Stimulated activated CD4-positive, alpha-beta T cell treated with anti-CD3 and anti-CD28 coated beads, Interleukin-2, amount 100 ng/mL, for 24 hours (primary cell): ENCODE measurements at places on chromosomes 2 and 18.

- no peak for DNase-seq
Observed at GRCh38 chr2:197261808-197262226, 48.8 kb downstream of the ANKRD44 start.

DNA sequence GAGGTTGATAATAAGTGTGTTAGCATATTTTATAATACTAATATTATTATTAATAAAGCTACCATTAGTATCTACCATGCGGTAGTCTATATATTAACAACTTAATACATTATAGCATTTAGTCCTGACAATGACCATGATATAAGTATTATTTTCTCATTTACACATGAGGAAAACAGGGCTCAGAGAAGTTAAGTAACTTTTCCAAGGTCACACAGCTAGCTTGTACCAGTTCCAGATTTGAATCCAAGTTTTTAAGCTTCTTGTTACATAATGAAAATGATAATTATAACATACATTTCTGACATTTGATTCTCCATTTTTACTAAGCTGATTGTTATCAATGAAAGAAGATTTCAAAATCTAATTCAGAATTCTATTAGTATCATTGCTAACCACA is 310.6 kb downstream of the AGPS start:
- no peak for DNase-seq

- DNase-seq = no peak
Observed at GRCh38 chr18:27863780-27864430, 313.0 kb downstream of the CDH2 start.

- DNase-seq = no peak
Observed at GRCh38 chr2:149871091-149871885, 283.7 kb upstream of the MMADHC start.

GRCh38 chr2:53787614-53788289 is 908 bp downstream of the ERLEC1 start:
- no peak for DNase-seq

GRCh38 chr2:43217228-43218154 is 8.9 kb downstream of the ZFP36L2 start:
- no peak for DNase-seq

- no peak for DNase-seq
Observed at GRCh38 chr2:212811036-212811805, 272.6 kb upstream of the ERBB4 start.

GRCh38 chr18:9429662-9429993 is 45.7 kb upstream of the RALBP1 start:
- DNase-seq = no peak

GRCh38 chr2:225378984-225379383 is 20.5 kb upstream of the NYAP2 start:
- no peak for DNase-seq

GRCh38 chr2:233551491-233551890 is 15.1 kb downstream of the USP40 start:
- no peak for DNase-seq

- peak; percentile 28 for DNase-seq
Observed at GRCh38 chr2:173978447-173978846, 13.3 kb upstream of the SP3 start.

DNA sequence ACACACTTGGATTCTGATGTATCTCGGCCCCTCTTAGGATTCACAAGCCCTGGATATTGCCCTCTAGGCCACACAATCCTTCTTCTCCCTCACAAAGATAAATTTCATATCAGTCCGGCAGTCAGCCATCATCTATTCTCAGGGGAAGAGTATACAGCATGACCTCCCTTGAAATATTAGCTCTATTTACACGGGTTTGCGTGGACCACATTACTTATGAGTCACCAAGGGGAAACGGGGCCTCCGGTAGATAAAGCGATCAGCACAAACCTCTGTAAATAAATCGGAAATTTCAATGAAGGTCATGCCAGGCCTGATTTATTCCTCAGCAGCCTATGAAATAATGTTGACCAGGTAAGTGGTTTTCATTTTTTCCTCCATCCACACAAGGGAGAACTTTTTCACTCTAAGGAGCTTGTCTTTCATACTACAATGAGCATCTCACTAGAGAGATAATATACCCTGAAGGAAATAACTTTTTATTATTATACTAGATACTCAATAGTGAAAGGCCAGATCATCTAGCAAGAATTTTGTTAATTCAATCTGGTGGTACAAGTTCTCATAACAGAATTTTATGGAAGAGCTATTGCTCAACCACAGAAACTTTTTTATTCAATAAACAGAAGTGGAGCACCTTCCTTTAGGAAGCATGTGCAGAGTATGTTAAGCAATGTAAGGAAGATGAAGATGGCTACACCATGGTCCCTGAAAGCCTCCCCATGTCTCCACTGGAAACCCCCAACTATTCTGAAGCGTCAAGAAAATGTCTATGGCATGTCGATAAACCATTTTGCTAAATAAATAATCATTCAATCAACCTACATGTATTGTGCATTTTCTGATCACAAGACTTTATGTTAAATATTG is 125.2 kb upstream of the PIK3C3 start:
- no peak for DNase-seq

GRCh38 chr2:98560256-98560771 is 48.0 kb downstream of the COA5 start:
- no peak for DNase-seq

- DNase-seq = no peak
Observed at GRCh38 chr2:20552847-20553246, 98.1 kb downstream of the HS1BP3 start.

GRCh38 chr2:199734651-199735050 is 116.3 kb downstream of the FTCDNL1 start:
- no peak for DNase-seq

DNA sequence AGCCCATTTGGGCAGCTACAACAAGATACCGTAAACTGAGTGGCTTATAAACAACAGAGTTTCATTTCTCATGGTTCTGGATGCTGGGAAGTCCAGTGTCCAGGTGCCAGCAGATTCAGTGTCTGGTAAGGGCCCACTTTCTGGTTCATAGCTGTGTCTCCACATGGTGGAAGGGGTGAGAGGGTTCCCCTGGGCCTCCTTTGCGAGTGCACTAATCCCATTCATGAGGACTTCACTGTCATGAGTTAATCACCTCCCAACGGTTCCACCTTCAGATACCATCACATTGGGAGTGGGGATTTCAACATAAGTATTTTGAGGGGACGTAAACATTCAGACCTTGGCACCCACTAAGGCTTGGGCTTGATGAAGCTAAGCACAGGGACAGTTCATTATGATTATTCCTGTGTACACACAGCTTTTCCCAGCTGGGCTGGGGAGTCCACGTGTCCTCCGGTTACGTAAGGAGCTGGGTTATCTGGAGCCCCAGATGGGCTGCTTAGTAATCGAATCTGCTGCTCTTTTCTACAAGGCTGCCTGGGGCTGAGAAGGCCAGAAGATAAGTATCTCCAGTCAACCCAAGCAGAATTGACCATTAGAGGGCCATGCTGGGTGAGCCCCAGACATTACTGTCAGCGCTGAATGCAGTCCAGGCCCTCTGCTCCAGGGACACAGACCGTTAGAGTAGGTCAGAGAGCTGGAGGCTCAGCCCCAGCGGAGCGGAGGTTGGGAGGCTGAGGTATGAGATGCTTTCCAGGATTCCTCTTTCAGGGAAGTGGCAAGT is 42.7 kb downstream of the EPAS1 start:
- DNase-seq = no peak

- DNase-seq = peak; percentile 21
Observed at GRCh38 chr2:226799976-226800940, 638 bp upstream of the IRS1 start.

- DNase-seq = no peak
Observed at GRCh38 chr2:224747765-224748164, 31.6 kb upstream of the CCDC195 start.

GRCh38 chr18:49591775-49592174 is 29.9 kb downstream of the LIPG start:
- no peak for DNase-seq

DNA sequence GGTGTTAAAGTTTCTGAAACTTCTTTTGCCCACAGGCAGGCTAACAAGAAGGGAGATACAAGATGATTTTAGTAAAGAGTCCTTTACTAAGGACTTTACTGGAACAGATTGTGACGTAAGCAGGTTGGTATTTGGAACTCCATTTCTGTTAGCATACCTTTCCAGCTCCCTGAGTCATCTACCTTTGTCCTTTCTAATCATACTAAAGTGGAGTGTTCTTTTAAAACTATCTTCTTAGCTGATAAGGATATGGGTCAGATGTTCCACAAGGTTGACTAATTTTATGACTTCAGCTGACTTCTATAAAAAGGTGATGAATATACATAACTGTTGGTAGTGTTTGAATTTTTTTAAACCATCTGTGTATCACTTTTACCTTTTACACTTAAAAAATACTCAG is 21.1 kb downstream of the UGP2 start:
- DNase-seq = no peak

GRCh38 chr18:57953883-57954282 is 90.1 kb upstream of the NEDD4L start:
- no peak for DNase-seq

- no peak for DNase-seq
Observed at GRCh38 chr2:169300636-169301530, 61.5 kb downstream of the LRP2 start.

- DNase-seq = no peak
Observed at GRCh38 chr18:71707400-71707799, 836.7 kb downstream of the CBLN2 start.

DNA sequence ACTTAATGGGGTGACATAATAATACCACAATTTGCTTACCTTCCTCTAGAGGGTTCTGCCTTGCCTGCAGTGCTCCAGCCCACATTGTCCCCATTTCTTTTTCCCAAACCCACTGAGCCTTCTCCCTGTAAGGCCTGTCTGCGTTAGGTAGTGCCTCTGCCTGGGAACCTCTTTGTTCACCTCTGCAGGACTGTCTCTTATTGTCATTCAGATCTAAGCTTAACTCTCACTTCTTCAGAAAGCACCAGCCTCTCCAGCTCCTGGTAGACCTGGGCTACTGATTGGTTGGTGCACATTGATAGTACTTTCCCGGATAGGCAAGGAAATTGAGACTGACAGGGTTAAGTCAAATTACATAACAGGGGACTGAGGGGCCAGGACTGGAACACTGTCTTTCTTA is 49.1 kb downstream of the CCDC85A start:
- no peak for DNase-seq

DNA sequence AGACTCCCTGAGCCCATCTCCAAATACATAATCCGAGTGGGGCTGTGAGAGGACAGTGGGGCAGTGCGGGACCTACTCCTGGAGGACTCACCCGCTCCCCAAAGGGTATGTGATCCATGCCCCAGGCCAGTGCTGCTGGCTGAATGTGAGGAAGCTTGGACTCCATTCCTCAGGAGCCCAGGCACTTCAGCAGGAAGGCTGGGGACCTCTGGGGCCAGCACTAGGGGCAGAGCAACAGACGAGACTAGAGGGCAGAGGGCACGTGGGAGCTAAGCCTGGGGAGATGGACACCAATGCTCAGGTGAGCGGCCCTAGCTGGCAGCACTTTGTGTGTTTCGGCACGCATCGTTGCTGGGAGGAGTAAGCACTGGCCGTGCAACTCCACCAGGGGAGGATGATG is 84.9 kb downstream of the MALT1 start:
- DNase-seq = no peak

- DNase-seq = no peak
Observed at GRCh38 chr2:28648147-28648546, 103.5 kb upstream of the PPP1CB start.

- DNase-seq = no peak
Observed at GRCh38 chr2:173681881-173682650, 283.1 kb downstream of the SP3 start.

GRCh38 chr2:102238778-102239177 is 52.0 kb downstream of the IL1RL2 start:
- DNase-seq = no peak

DNA sequence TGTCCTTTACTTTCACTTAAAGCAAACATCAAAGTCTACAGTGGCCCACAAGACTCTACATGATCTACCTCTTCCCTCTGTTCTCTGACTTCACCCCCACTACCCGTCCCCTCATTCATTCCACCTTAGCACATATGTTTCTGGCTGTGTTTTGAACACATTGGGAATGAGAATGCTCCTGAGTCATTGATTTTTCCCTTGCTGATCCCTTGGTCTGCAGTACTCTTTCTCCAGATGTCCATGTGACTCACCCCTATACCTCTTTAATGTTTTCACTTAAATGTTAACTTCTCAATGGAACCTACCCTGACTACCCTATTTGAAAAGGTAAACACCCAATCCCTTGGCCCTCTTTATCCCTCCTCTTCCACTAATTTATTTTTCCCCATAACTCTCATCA is 30.7 kb upstream of the FRZB start:
- no peak for DNase-seq

GRCh38 chr2:45778720-45779171 is 127.3 kb downstream of the PRKCE start:
- peak; percentile 73 for DNase-seq

DNA sequence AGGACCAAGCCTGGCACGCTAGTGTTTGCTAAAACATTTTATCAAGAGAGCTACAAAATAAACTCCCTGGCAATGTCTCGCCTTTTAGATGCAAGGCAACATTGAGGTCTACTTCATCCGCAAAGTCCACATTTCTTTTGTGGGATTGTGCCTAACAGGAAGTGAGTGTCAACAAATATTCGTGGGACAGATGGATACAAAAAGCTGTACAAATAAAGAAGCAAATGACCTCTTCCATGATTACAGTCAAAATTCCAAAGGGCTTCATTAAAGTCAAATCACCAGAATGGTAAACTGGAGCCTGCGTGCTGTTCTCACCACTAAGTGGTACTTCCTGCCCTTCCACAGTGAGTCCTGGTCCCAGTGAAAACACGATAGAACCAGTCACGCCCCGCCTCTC is 40.4 kb downstream of the L3MBTL4 start:
- DNase-seq = no peak

GRCh38 chr2:183678908-183679307 is 554.7 kb downstream of the NUP35 start:
- DNase-seq = no peak

DNA sequence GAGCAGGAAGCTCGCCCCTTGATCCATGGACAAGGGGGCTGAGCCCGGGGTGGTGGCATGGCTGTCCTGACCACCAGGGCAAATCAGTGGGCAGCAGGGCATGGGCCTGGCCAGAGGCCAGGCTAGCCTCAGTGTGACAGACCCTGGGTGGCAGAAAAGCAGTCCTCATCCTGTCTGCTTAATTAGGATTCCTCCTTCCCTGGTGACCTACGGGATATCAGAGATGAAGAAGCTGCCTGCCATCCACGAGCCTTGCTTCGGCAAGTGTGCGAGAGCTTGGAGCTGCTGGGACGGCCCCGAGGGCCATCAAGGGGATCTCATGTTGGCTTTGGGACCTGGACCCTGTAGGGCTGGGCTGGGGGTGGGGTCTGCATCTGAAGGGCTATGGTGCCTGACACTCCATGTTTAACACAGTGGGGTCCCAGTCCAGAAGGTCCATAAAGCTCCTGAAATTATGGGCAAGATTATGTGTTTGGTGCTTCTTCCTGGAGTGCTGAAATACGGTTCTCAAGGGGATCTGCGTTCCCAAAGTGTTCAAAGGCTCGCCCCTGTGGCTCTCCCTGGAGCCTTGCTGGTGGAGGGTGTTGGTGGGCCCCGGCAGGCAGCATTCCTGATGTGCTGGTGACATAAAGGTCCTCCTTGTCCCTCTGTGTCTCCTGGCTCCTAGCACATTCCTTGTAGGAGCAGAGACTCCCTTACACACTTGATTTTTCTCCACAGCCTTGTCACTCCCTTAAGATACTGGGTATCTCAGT is 52.6 kb downstream of the KCNIP3 start:
- DNase-seq = no peak

GRCh38 chr2:61134141-61134540 is 27.8 kb upstream of the C2orf74 start:
- no peak for DNase-seq

- no peak for DNase-seq
Observed at GRCh38 chr2:240714747-240715725, 23.4 kb downstream of the AQP12A start.
